ENCODE measurements at places on chromosomes 2 and 18.

GRCh38 chr2:43361286-43361685 lies 134.9 kb upstream of the ZFP36L2 start:
- DNase-seq, result no peak

DNA sequence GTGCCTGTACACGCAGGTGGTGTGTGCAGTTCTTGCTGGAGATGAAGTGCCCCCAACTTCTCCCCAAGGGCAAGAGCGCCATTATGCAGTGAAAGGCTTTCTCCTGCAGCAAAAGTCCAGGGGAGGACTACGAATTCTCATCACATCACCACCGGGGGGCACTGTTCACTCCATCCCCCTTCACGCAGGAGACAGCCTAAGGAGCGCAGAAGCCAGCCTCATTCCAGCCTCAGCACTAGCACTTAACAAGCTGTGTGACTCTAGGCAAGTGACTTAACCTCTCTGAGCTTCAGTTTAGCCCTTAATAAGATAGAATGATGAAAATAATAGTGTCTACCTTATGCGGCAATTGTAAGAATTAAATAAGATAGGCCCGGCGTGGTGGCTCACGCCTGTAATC lies 32.3 kb downstream of the DNMT3A start:
- DNase-seq, result no peak

- no peak for DNase-seq
These were observed 102.6 kb downstream of the HS6ST1 start for GRCh38 chr2:128215897-128216642.

GRCh38 chr2:5433855-5434254 lies 258.3 kb upstream of the SOX11 start:
- no peak for DNase-seq

DNA sequence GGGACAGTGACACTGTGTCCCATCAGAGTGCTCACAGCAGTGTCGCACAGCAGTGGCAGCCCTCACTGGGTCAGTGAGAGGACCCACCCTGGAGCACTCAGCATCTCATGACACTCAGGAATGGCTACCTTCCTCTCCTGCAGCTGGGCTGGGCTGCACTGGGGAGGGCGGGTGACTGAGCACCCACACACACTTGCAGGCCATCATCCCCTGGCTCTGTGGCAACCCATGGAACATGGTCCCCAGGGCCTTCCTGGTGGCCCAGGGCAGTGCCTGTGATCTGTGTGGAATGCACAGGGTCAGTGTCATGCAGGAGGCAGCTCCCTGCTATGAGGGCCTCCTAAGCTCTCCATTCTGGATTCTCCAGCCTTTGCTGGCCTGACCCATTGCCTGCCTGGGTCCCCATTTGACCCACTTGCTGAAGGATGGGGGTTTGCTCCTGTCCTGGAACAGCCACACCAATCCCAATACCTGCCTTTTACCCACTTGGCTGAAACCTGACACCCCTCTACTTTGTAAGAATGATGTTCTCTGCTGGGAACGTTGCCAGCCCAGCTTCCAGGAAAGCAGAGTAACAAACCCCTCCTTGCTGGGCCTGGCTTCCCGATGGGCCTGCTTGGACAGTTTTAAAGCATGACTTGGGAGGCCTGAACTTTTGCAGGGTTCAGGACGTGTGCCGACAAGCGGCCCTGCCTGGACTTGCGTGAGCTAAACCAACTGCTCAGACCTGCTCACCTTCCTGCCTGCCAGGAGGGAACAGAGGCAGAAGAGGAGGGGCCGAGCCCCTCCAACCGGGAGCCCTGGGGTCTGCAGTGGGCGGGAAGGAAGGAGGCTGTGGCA lies 13.7 kb downstream of the HS6ST1 start:
- DNase-seq, result no peak

DNA sequence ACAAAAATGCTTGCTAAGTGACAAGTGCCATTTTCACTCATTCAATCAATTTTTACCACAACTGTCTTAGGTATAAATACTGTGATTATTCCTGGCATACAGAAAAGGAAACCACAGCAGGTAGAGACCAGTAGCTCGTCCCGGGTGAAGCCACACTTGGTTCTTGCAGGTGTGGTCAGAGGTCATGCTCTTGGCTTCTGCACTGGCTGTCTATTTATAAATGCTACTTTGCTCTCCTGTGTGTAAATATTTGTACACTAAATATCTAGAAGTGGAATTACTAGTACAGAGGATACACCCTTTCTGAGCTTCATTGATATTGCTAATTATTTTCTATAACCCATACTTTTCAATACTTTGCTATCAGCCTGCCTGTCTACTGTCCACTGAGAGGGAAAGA lies 284.6 kb downstream of the MYT1L start:
- DNase-seq, result no peak

Measured in stimulated activated CD8-positive, alpha-beta memory T cell treated with anti-CD3 and anti-CD28 coated beads, Interleukin-7, amount 100 ng/mL, for 1 hour (primary cell).